ENCODE measurements at places on chromosomes 1 and 21.
A peak's percentile ranks its signal among the peaks of the same experiment; 100 is the strongest.

DNA sequence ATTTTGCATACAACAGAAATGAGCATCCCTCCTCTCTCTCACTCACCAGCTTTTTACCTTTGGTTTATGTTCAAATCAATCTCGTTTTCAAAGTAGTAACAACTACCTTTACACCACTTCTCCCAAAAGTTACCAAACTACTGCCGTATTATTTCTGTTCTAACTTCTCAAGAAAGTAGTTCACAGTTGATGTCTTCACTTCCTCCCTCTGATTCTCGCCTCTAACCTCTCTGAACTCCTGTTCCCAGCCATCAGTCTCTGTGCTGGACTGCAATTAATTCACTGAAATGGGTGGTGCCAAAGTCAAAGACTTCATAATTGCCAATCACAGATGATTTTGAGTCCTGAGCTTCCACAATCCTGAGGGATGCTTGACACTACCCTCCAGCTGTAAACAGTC is 54.0 kb downstream of the ZNF281 start:
- DNase-seq, result no peak

DNA sequence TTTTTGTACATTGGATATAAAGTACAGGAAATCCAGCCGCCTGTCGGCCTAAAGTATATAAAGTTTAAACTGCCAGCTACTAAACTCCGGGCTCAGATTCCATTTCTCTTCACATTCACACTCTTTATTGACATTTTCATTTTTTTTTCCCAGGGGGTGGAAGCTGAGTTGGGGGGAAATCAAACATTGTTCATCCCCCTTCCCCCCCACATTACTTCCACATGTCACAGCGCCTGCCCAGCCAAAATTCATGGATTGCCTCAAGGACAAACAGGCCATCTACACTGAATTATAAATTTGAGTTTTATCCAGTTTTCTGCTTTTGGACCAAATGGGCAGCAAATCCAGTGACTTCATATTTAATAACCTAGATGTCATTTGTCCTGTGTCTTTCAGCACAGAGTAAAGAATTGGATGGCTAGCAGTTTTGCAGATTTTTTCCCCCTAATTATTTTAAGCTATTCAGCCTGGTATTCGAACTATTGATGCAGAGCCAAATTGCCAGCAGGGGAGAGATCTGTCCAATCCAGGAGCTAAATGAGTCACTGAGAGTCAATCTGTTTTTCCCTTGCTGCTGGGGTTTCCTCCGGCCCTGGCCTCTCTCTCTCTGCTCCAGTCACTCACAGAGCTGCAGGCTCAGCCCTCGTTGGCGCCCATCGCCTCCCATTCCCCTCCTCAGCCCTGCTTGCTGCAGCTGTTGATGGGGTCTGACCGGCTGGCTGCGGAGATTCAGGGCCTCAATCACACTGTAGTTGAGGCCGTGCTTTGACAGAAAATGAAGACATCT is 98.0 kb downstream of the LMO4 start:
- DNase-seq, result no peak

- DNase-seq, result no peak
Observed at GRCh38 chr1:62573675-62574074, 23.6 kb upstream of the ANGPTL3 start.

- DNase-seq, result peak; percentile 1
Observed at GRCh38 chr1:41622859-41623732, 138.6 kb upstream of the EDN2 start.

DNA sequence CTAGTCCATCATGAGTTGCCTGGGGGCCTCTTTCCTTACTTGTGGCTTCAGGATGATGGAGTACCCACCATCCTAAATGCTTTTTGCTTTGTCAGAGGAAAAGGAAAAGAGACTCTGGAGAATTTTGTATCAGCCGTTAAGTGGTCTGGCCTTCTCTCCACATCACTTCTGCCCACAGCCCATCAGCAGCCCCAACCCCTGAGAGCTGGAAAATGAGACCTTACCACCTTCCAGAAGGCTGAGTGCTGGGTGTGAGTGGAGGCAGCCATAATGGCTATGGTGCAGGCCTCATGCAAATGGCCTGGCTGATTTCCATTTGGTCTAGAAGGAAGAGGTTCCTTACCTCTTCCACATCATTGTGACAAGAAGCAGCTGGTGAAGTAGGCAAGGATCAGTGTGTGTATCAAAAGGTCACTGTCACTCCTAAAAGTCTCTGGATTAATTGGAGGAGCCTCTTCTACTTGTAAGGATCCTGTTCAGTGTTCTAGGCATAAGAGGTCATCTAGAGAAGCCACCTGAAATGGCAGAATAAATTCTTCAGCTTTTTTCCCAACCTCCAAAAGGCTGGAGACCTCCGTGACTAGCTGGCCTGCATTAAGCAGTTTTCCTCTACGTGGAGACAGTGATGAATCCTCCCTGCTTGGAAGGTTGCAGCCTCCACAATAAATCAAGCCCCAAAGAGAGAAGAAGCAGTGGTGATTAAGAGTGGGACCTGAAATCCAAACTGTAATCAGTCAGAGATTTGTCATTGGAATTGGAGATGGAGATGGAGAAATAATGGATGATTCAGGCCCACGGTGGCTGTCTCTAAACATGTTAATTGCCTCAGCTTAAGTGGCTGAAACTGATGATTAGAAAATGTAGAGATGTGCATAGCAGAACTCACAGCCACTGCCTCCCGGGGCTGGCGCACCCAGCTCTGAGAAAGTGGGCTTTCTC is 111.5 kb downstream of the CNIH3 start:
- DNase-seq, result no peak

GRCh38 chr1:4088676-4089075 is 188.6 kb upstream of the C1orf174 start:
- no peak for DNase-seq

GRCh38 chr21:46066591-46067331 is 31.2 kb upstream of the COL6A2 start:
- no peak for DNase-seq

DNA sequence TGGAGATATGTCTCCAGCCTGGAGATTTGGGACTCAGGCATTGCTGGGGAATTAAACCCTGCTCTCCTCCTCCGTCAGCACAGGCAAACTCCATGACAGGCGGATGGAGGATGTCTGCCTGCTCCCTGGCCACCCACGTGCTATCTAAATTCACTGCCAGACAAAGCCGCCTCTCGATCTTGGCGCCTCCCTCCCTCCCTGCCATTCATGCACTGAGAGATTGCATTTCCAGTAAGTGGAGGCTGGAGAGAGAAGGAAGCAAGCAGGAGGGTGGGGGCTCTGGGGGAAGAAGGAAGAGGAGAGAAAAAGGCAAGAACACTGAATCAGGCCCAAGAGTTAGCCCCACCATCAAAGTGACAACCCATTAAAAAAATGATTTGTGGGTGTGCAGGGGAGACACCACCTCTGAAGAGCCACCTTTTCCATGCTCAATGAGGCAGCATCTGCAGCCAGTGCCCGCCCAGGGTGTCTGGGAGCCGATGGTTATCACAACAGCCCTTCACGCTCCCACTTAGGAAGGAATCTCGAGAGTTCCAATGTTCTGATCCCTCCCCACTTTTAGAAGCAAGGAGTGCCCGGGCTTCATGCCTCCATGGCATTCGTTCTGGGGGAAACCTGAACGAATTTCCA is 183.0 kb downstream of the HIVEP3 start:
- DNase-seq, result no peak

- no peak for DNase-seq
Observed at GRCh38 chr21:38561205-38561604, 62.9 kb upstream of the ERG start.

- peak; percentile 28 for DNase-seq
Observed at GRCh38 chr1:204194771-204195170, 1.5 kb downstream of the KISS1 start.

GRCh38 chr1:25001125-25001915 is 71.2 kb upstream of the RUNX3 start:
- DNase-seq, result no peak

DNA sequence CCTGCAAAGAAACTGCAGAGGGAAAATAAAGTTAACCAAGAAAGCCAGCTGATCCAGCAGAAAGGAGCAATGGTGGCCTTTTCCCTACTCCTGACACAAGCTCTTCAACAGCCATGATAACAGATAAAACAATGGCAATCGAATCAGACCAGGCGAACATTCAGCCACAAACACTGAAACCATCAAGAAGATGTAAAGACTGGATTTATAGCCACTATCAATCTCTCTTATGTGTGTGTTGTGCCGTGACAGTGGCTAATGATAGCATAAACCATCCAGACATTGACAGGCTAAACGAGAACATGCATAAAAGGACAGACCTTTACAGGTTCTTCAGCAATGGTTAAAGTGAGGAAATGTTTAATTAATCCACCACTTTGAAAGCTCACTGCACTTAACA is 78.1 kb upstream of the RAB4A start:
- no peak for DNase-seq

DNA sequence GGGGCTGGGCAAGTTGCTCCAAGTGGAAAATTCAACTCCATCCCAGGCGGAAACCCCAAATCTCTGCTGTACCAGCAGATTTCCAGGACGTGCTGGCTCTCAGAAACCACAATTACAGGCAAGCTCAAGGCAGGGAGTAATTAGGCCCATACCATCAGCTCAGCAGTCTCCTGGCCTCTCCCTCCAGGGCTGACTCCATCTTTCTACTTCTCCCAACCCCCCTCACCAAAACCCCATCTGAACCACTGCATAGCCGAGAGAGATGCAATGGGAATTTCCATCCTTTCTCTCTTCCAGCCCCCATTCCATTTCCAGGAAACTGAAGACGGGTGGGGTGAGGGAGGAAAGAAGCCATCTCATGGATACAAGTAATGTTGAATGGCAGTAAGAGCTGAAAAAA is 41.2 kb downstream of the ARHGEF11 start:
- no peak for DNase-seq

DNA sequence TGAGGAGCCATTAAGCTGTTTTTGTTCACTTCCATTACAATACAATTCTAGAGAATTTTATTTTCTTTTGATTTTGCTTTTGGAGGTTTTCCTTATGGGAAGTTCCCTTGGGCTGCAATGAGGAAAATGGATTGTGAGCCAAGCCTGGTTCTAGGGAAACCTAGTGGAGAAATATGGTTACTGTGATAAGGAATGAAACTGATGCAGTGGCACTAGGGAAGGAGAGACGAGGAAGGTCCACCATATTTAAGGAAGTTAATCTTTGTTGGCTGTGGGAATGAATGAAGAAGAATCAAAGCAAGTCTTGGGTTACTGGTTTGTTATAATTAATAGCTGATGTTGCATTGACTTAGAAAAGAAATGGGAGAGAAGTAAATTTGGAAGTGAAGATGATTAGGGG is 28.4 kb downstream of the CHML start:
- DNase-seq, result no peak

- no peak for DNase-seq
Observed at GRCh38 chr1:20680269-20680668, 19.1 kb upstream of the DDOST start.
